ENCODE measurements at places on chromosomes 4 and X.

DNA sequence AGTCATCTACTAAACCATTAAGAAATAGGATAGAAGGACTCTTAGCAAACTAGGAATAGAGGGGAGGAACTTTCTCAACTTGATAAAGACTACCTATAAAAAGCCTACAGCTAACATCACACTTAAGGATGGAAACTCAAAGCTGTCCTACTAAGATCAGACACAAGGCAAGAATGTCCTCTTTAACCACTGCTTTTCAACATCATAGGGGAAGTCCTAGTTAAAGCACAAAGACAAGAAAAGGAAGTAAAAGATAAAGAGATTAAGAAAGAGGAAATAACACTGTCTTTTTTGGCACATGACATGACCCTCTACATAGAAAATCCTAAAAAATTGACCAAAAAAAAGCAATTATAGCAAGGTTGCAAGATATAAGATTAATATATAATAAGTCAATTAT, 136.6 kb downstream of the FBXW7 start:
- no peak for DNase-seq

GRCh38 chr4:2174061-2174460, 67.9 kb downstream of the HAUS3 start:
- no peak for DNase-seq

GRCh38 chr4:152247271-152247975, 288.5 kb downstream of the FBXW7 start:
- DNase-seq = no peak

DNA sequence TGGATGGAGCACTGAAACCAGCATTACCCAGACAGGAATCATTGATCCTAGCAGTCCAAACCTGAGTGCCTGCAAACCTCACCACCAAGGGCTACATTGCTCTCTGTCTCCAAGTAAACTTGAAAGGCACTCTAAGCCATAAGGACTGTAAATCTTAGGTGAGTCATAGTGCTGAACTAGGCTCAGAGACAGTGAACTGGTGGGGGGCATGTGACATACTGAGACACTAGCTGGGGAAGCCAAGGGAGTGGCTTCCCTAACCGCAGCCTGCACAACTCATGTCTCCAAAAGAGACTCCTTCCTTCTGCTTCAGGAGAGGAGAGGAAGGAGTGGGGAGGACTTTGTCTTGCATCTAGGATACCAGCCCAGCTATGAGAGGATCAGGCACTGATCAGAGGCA, 235.5 kb upstream of the ACTRT1 start:
- DNase-seq = no peak

GRCh38 chr4:82275431-82276331, 98.1 kb downstream of the HNRNPD start:
- no peak for DNase-seq

- no peak for DNase-seq
Measured at GRCh38 chr4:16896881-16897750, 1.3 kb downstream of the LDB2 start.

All from stimulated activated CD4-positive, alpha-beta T cell treated with anti-CD3 and anti-CD28 coated beads, Interleukin-1b, Interleukin-23, amount 100 ng/mL, for 24 hours (primary cell).